GDM1 (cell line): ENCODE measurements at places on chromosomes 2 and 18.

DNA sequence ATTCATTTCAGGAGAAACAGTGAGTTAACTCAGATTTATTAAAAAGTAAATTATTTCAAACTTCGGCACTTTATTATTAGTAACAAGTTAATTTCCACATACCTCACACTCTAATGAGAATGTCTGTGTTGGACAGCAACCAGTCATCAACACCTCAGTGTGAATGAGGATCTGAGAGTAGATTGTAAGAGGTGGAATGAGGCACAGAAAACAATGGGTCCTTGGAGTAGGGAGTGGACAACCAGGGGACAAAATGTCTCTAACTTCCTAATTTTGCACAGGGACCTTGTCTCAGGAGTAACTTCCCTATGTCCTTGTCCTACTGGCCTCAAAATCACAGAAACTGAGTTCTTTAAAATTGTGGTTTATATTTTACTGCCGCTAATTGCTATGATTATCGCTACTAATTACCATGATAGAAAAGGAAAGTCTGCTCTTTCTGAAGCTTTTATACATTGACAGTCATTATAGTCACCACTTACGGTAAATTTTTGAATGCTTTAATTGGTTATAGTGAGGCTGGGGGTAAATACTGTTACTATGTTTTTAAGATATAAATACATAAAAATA is 82.2 kb upstream of the LRPPRC start:
- DNase-seq: no peak

- no peak for DNase-seq
Observed at GRCh38 chr2:20213651-20214565, 11.0 kb downstream of the SDC1 start.

GRCh38 chr2:45860136-45861121 is 209.0 kb downstream of the PRKCE start:
- peak; percentile 66 for DNase-seq

- peak; percentile 14 for DNase-seq
Observed at GRCh38 chr2:11343650-11344341, 640 bp downstream of the ROCK2 start.

- DNase-seq: no peak
Observed at GRCh38 chr2:108459441-108459840, 10.4 kb downstream of the GCC2 start.

- DNase-seq: no peak
Observed at GRCh38 chr2:46780411-46780800, 135.2 kb downstream of the MCFD2 start.

- DNase-seq: no peak
Observed at GRCh38 chr18:44830581-44830980, 149.9 kb downstream of the SETBP1 start.

DNA sequence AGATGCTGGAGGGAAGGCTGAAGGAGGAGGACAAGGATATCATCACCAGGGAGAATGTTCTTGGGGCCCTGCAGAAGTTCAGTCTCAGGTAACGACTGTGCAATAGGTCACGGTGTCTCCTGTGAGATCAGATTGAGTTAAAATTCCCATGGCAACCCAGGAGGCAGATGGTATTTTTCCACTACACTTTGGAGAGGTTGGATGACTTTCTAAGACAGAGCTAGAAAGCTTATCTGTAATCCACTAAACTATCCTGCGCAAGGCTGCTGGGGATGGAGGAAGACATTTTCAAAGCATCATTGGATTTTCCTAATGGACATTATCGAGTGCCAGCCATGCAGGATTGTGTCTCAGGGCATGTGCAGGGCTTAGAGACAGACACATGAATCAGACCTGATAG is 74.6 kb downstream of the ARMC9 start:
- DNase-seq: no peak

GRCh38 chr2:52034706-52035105 is 1002.8 kb upstream of the NRXN1 start:
- DNase-seq: no peak

- no peak for DNase-seq
Observed at GRCh38 chr2:74026687-74027241, 42.1 kb downstream of the TET3 start.

DNA sequence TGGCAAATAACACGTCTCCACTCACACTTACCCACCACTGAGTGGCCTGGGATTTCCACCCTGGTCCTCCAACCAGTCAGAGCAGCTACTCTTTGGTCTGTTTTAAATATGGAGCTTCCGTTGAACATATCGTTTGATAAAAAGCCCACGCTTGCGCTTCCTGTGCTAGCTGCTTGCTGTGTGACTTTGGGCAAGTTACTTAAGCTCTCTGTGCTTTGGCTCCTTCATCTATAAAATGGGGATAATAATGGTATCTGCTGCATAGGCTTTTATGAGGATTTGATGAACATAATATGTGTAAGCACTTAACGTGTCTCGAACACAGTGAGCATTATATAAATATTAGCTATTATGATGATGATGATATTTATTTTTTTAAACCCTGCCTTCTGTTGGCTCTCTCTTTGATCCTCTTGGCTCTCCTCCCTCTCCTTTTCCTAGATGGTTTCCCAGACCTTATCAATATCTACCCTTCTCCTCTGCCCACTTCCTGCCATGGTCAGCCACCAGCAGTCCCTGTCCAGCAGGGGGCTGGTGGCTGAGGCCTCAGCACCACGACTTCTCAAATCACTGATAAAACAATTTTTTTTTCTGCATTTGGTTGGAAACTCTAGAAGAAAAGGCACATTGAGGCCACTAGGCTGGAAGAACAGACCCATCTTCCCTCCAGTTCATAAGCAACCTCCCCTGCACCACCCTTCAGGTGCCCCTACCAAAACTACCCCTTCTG is 191.9 kb downstream of the LOXHD1 start:
- DNase-seq: no peak
